ENCODE measurements at places on chromosomes 5 and 9. TPM values are rescaled to one million over a fixed set of nuclear protein-coding genes. Genes with fewer than 3 reads are reported as not detected.

Gene NCBP1
- 28.0 TPM for total RNA-seq

Gene SLC6A3
- total RNA-seq: not detected

Gene RALGPS1
- 5.3 TPM for total RNA-seq

Gene CCNI2
- total RNA-seq: not detected

Gene SNCAIP
- total RNA-seq: 6.2 TPM

Gene CLINT1
- total RNA-seq: 85.5 TPM

Gene LHX3
- under 0.01 TPM for total RNA-seq

Gene SEMA4D
- total RNA-seq: 0.88 TPM

Gene WHRN
- total RNA-seq: 2.2 TPM

Gene MEGF9
- total RNA-seq: 11.8 TPM

DNA sequence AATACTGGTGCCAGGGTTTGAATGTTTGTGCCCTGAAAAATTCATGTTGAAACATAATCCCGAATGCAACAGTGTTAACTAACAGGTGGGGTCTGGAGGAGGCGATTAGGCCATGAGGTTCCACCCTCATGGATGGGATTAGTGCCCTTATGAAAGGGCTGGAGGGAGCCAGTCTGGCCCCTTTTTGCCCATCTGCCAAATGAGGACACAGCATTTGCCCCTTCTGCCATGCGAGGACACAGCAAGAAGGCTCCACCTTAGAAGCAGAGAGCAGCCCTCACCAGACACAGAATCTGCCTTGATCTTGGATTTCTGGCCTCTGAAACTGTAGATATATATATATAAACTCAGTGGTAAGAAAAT, 32.6 kb upstream of the RNF130 start:
- no peaks in the 10 kb centered on the region for H3K36me3 ChIP-seq
- DNase-seq: no peak
- H3K4me3 ChIP-seq: no peak overlapping the region

GRCh38 chr9:137143459-137143858, 4.5 kb downstream of the GRIN1 start:
- no peaks in the 10 kb centered on the region for H3K36me3 ChIP-seq
- H3K27ac ChIP-seq: no peak overlapping the region
- no peaks in the 10 kb centered on the region for H3K4me1 ChIP-seq

GRCh38 chr9:83649515-83649914, 26.6 kb downstream of the IDNK start:
- H3K27ac ChIP-seq: no peak overlapping the region
- no peak for DNase-seq
- no peaks in the 10 kb centered on the region for H3K27me3 ChIP-seq
- H3K36me3 ChIP-seq: peaks cover 37% of the 10 kb centered on the region

GRCh38 chr5:5483880-5484598, 61.6 kb downstream of the ICE1 start:
- no peak overlapping the region for H3K4me3 ChIP-seq
- peaks cover 6% of the 10 kb centered on the region for H3K36me3 ChIP-seq
- no peak for DNase-seq
- H3K4me1 ChIP-seq: no peaks in the 10 kb centered on the region
- H3K27me3 ChIP-seq: no peaks in the 10 kb centered on the region

GRCh38 chr9:105127863-105128220, 116.6 kb upstream of the SLC44A1 start:
- no peak for DNase-seq
- peaks cover 28% of the 10 kb centered on the region for H3K4me1 ChIP-seq
- no peaks in the 10 kb centered on the region for H3K27me3 ChIP-seq
- no peaks in the 10 kb centered on the region for H3K36me3 ChIP-seq

GRCh38 chr9:79977510-79978197, 405.9 kb downstream of the TLE4 start:
- H3K4me1 ChIP-seq: peaks cover 10% of the 10 kb centered on the region
- no peak overlapping the region for H3K4me3 ChIP-seq
- H3K27me3 ChIP-seq: peaks cover 16% of the 10 kb centered on the region
- H3K36me3 ChIP-seq: no peaks in the 10 kb centered on the region
- no peak for DNase-seq

- H3K27ac ChIP-seq: peak overlapping the region; percentile 36
- no peaks in the 10 kb centered on the region for H3K27me3 ChIP-seq
- no peaks in the 10 kb centered on the region for H3K36me3 ChIP-seq
- no peak for DNase-seq
Observed at GRCh38 chr5:6715758-6716628, 2.8 kb downstream of the TENT4A start.

DNA sequence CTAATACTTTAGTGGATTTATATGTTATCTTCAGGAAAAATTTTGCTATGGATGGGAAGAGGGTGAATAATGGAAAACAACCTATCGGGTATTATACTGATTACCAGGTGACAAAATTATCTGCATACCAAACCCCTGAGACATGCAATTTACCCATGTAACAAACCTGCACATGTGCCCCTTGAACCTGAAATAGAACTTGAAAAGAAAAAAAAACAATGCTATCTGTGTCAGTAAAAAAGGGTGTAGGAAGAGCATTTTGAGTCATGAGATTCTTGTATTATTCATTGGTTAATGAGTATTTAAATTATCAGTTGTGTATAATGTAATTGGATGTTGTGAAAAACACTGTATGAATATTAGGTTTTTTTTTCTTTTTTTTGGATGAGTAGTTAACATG, 75.4 kb downstream of the PRR16 start:
- no peaks in the 10 kb centered on the region for H3K27me3 ChIP-seq
- DNase-seq: no peak
- no peak overlapping the region for H3K4me3 ChIP-seq
- H3K36me3 ChIP-seq: peaks cover 3% of the 10 kb centered on the region
- H3K4me1 ChIP-seq: peaks cover 41% of the 10 kb centered on the region

GRCh38 chr5:151153300-151153699, 4.3 kb downstream of the ANXA6 start:
- H3K4me1 ChIP-seq: peaks cover 58% of the 10 kb centered on the region
- no peak for DNase-seq
- H3K4me3 ChIP-seq: no peak overlapping the region
- H3K36me3 ChIP-seq: peaks cover 30% of the 10 kb centered on the region
- H3K27ac ChIP-seq: peak overlapping the region; percentile 15

GRCh38 chr5:14745753-14746152, 81.2 kb downstream of the OTULIN start:
- H3K4me1 ChIP-seq: peaks cover 19% of the 10 kb centered on the region
- H3K27me3 ChIP-seq: no peaks in the 10 kb centered on the region
- no peak for DNase-seq
- H3K36me3 ChIP-seq: peaks cover 75% of the 10 kb centered on the region

- no peaks in the 10 kb centered on the region for H3K4me1 ChIP-seq
- DNase-seq: no peak
- no peak overlapping the region for H3K27ac ChIP-seq
Observed at GRCh38 chr5:114450437-114450836, 88.6 kb downstream of the KCNN2 start.

DNA sequence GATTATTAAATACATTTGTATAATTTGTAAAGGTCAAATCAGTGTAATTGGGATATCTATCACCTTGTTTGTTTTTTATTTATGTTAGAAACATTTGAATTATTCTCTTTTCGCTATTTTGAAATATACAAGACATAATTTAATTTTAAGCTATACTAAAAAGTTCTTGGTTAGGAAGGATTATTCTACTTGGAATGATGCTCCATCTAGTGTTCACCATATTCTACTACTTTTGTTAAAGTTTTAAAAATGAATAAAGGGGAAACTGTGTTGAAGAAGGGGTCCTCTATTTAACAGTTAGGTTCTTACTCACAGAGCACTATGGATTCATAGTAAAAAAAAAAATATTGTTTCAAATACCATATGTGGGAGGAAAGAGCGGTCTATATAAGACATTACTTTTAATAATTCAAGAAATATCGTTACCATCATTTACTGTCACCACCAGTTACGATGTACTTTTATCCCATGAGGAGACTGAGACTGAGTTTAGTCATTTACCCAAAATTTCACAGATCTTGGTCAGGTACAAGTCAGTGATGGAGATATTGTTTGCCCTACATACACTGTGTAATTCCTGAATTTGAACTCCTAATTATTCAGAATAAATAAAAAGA, 6.3 kb upstream of the STOM start:
- H3K27ac ChIP-seq: no peak overlapping the region
- DNase-seq: no peak
- H3K27me3 ChIP-seq: no peaks in the 10 kb centered on the region
- H3K36me3 ChIP-seq: no peaks in the 10 kb centered on the region
- no peak overlapping the region for H3K4me3 ChIP-seq
- peaks cover 17% of the 10 kb centered on the region for H3K4me1 ChIP-seq

GRCh38 chr5:170338933-170339779, 41.6 kb upstream of the LCP2 start:
- no peak overlapping the region for H3K4me3 ChIP-seq
- no peaks in the 10 kb centered on the region for H3K36me3 ChIP-seq
- peaks cover under 1% of the 10 kb centered on the region for H3K27me3 ChIP-seq
- H3K27ac ChIP-seq: no peak overlapping the region
- no peaks in the 10 kb centered on the region for H3K4me1 ChIP-seq

GRCh38 chr5:76513476-76513875, 109.7 kb downstream of the F2RL2 start:
- no peak overlapping the region for H3K27ac ChIP-seq
- DNase-seq: no peak
- no peaks in the 10 kb centered on the region for H3K4me1 ChIP-seq
- H3K4me3 ChIP-seq: no peak overlapping the region

DNA sequence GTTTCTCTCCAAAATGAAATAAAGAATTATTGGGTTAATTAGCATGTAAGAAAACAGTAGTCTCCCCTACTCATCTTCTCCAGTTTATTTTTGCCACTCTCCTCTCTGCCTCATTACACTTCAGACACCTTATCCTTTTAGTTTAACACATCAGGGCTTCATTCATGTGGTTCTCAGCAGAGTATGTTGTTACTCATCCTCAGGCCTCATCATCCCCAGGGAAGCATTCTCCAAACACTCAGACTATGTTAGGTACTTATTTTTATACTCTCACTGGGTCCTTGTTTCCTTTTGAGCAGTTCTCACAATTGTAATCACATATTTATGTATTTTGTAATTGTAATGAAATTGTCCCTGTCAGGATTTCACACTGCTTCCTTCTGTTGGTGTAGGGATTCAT, 470.5 kb downstream of the PDE4D start:
- DNase-seq: no peak
- H3K36me3 ChIP-seq: no peaks in the 10 kb centered on the region
- no peak overlapping the region for H3K4me3 ChIP-seq
- no peaks in the 10 kb centered on the region for H3K4me1 ChIP-seq
- no peaks in the 10 kb centered on the region for H3K27me3 ChIP-seq

GRCh38 chr5:112800891-112801290, 60.2 kb upstream of the SRP19 start:
- H3K27ac ChIP-seq: no peak overlapping the region
- H3K4me1 ChIP-seq: no peaks in the 10 kb centered on the region
- H3K4me3 ChIP-seq: no peak overlapping the region
- no peaks in the 10 kb centered on the region for H3K27me3 ChIP-seq
- no peak for DNase-seq

DNA sequence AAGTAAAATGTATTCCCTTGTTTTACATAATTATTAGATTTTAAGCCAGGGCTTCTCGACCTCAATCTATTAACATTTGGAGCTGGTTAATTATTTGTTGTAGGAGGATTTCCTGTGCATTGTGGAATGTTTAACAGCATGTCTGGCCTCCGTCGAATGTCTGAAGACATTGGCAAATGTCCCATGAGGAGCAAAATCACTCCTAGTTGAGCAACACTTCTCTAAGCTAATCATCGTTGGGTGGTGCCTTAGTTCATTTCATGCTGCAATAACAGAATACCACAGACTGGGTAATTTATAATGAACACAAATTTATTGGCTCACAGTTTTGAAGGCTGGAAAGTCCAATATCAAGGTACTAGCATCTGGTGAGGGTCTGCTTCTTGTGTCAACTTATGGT, 13.4 kb upstream of the VPS13A start:
- no peak for DNase-seq
- H3K36me3 ChIP-seq: no peaks in the 10 kb centered on the region
- H3K27ac ChIP-seq: no peak overlapping the region
- peaks cover 5% of the 10 kb centered on the region for H3K27me3 ChIP-seq
- peaks cover 8% of the 10 kb centered on the region for H3K4me1 ChIP-seq
- H3K4me3 ChIP-seq: no peak overlapping the region

DNA sequence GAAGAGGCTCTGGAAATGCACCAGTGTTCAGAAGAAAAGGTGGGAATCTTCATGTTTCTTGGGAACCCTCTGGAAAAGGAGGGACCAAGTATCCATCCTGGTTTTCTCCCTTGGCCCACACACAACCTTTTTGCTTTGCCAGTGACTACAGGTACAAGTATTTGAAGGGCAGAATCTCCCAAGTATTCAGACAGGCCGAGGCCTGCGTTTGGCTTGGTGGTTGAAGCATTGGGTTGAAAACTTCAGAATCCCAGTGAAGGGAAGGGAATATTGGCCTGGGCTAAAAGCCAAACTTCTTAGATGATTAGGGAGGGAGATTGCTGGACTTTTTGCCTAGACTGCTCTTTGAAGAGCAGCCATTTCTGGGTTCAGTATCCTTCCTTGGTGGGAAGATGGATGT, 71.9 kb downstream of the UBAP1 start:
- H3K27me3 ChIP-seq: no peaks in the 10 kb centered on the region
- peaks cover 52% of the 10 kb centered on the region for H3K4me1 ChIP-seq
- no peak for DNase-seq
- H3K4me3 ChIP-seq: no peak overlapping the region
- peaks cover 42% of the 10 kb centered on the region for H3K36me3 ChIP-seq

DNA sequence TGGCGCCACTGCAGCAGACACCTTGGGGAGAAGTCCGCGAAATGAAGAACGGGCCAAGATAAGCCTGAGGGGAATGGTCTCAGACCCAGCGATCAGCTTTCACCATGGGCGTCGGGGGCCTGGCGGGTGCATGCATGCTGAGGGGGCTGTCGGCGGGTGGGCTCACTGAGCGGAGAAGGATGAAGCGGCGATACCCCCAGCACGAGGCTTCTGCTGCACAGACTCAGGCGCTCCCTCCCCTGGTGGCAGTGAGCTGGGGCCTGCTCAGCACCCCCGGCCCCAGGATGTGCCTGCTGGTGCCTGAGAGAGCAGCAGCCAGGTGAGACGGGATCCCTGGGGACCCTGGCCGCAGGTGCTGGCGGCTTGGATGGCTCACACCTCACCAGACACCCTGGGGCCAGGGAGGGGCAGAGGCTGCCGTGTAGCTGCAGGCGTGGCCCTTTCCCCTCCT, 31.2 kb downstream of the CEP72 start:
- H3K27me3 ChIP-seq: no peaks in the 10 kb centered on the region
- no peak overlapping the region for H3K4me3 ChIP-seq
- peaks cover 6% of the 10 kb centered on the region for H3K36me3 ChIP-seq
- DNase-seq: no peak
- no peaks in the 10 kb centered on the region for H3K4me1 ChIP-seq

DNA sequence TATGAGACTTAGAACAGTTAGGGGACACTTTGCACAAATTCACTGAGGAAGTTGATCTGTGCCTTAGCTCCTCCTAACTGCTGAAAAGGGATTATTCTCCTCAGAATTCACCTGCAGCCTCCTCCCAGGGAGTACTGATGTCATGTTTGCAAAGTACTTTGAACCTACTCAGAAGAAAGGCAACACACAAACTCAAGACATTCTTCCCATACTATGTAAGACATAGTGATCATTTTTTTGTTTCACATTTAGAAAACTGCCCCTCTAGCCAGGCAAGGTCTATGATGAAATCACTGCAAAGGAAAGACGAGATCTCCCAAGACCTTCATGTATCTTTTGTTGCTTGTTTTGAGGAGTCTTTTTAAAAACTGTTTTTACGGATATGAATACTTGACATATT, 10.6 kb upstream of the VLDLR start:
- H3K4me3 ChIP-seq: no peak overlapping the region
- H3K27me3 ChIP-seq: no peaks in the 10 kb centered on the region
- DNase-seq: no peak
- no peak overlapping the region for H3K27ac ChIP-seq
- H3K4me1 ChIP-seq: no peaks in the 10 kb centered on the region
- H3K36me3 ChIP-seq: no peaks in the 10 kb centered on the region

GRCh38 chr5:139141446-139142204, 56.5 kb downstream of the SIL1 start:
- H3K4me3 ChIP-seq: no peak overlapping the region
- H3K27me3 ChIP-seq: no peaks in the 10 kb centered on the region
- no peak for DNase-seq
- H3K36me3 ChIP-seq: no peaks in the 10 kb centered on the region

Measured in osteoblast (primary cell).